ENCODE measurements at places on chromosomes 2 and 18.

DNA sequence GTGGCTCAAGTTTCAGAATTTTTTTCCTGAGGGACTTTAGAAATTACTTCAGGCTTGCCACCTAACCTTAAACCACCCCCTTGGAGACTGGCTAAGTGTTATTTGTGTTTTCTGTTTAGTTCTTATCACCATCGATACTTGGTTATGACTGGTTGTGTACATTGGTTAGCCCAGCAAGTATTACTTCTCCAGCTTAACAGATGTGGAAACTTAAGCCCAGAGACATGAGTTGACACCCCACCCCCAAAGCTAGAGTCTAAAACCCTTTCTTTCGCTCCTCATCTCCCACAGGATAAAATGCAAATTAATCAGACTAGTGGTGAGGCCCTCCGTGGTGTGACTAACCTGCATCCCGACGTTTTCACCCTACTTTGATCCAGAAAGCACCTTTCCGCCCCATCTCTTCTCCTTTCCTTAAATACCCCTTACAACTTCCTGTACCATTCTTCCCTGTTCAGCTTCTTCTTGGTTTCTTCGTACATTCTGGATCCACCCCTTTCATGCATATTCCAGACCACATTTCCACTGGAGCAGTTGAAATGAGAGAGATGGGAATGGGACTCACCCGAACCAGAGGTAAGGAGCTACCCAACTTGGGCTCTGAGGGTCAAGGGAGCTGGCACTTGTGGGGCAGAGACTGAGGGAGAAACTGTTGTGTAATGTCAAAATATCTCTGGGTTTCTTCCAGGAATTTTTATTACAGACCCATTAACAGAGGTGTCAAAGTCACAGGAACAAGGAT, 819 bp upstream of the MAP3K2 start:
- peak; percentile 30 for DNase-seq

GRCh38 chr2:136395582-136395981, 277.6 kb upstream of the CXCR4 start:
- peak; percentile 28 for DNase-seq

DNA sequence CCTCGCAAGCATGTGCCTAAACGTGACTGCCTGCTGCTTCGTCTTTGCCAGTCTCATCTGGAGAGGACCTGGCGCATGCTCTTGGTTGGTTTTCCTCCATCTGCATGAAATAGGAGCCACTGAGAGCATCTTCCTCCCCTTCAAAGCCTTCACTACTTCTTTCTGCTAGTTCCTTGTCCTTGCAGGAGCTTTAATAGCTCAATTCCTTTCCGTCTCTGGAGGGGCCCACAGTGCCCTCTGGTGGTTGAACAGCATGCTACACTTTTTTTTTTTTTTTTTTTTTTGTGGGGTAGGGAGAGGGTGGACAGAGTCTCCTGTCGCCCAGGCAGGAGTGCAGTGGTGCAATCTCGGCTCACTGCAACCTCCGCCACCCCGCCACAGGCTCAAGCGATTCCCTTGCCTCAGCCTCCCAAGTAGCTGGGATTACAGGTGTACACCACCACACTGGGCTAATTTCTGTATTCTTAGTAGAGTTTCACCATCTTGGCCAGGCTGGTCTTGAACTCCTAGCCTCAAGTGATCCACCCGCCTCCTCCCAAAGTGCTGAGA, 59.6 kb downstream of the SP110 start:
- DNase-seq: peak; percentile 82

DNA sequence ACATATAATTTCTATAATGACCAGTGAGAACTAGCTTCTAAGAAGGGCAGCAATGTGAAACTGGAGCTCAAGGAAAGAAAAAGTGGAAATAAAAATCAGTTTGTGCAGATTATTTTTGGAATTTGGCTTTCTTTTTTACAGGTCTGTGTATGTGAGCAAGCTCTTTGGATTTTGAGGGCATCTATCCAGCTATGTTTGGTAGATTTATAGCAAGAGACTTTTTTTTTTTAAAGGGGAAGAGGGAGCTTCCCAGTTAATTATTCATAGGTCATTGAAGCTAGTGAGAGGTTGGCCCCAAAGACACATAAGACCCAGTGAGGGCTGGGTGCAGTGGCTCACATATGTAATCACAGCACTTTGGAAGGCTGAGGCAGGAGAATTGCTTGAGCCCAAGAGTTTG, 24.0 kb upstream of the COLEC12 start:
- DNase-seq: no peak

DNA sequence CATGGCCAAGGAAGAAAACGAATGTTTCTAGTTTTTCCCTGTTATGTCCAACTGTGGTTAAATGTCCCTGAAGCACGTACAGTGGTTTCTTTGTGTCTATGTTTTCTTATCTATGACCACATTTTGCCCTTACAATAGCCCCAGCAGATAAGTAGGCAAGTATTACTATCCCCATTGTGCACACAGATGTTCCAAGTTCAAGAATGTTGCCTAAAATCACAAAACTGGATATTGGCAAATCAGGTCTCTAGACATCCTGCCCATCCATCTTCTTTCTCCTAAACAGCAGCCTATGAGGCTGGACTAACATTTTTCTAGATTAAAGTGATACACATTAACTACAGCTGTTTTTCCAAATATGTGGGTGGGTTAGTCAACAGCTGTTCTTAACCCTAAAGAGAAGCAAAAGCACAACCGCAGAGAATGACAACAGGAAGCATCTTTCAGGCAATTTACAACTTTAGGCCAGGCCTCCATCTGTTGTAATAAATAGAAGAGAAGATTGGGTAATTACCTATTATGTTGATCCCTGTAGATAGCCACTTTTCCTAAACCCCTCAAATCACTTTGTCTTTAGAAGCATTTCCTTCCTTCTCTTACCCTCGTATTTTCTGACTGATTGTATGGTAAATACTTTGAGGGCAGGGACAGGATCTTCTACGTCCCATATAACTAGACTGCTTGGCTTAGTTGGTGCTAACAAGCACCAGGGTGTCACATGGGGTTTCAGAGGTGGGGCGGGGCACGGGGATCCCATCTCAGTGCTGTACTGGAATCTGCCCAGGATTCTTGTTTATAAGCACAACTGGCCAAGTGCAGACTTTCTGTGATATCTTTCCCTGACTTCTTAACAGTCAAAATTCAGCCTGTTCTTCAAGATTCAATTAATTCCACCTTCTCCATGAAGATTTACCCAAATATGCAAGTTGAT, 132.1 kb upstream of the SETBP1 start:
- peak; percentile 75 for DNase-seq

GRCh38 chr2:54553075-54553474, 96.9 kb downstream of the SPTBN1 start:
- no peak for DNase-seq

- DNase-seq: no peak
Measured at GRCh38 chr2:60320724-60321123, 232.7 kb downstream of the BCL11A start.

All from suppressor macrophage (primary cell).